ENCODE measurements at places on chromosomes 12 and 14. TPM values are rescaled to one million over a fixed set of nuclear protein-coding genes. Genes with fewer than 3 reads are reported as not detected.

The TBX3 gene
- total RNA-seq, result 0.81 TPM

The SMCO2 gene
- 0.13 TPM for total RNA-seq

The INHBC gene
- not detected for total RNA-seq

The IRF9 gene
- total RNA-seq, result 42.1 TPM

The FSCB gene
- total RNA-seq, result not detected

The IFNG gene
- total RNA-seq, result not detected

The TMEM30B gene
- 0.13 TPM for total RNA-seq

The OR6S1 gene
- not detected for total RNA-seq

The FIGNL2 gene
- total RNA-seq, result 0.18 TPM

The PLEKHH1 gene
- total RNA-seq, result 0.14 TPM

The TAS2R43 gene
- total RNA-seq, result 1.3 TPM

The ARID4A gene
- 9.4 TPM for total RNA-seq

The COCH gene
- 0.18 TPM for total RNA-seq

The JPH4 gene
- total RNA-seq, result not detected

The CFAP54 gene
- 26.2 TPM for total RNA-seq

The EIF2S3B gene
- 1.4 TPM for total RNA-seq

The BCL11B gene
- 0.14 TPM for total RNA-seq

The HNF1A gene
- total RNA-seq, result not detected

The SMOC1 gene
- 0.04 TPM for total RNA-seq

The TDP1 gene
- 39.2 TPM for total RNA-seq

The MYF5 gene
- total RNA-seq, result not detected

The TAS2R8 gene
- not detected for total RNA-seq

The RNF212B gene
- not detected for total RNA-seq

The GZMB gene
- total RNA-seq, result not detected

The RBMS2 gene
- total RNA-seq, result 25.7 TPM

The PDZRN4 gene
- total RNA-seq, result not detected

The NEMF gene
- total RNA-seq, result 46.1 TPM

The WNT5B gene
- total RNA-seq, result 0.14 TPM

The BATF gene
- total RNA-seq, result 1.4 TPM

The KRT3 gene
- total RNA-seq, result not detected

The VRTN gene
- not detected for total RNA-seq

The ITGB7 gene
- total RNA-seq, result 0.42 TPM

The CLEC4C gene
- not detected for total RNA-seq

The IFNG-AS1 gene
- not detected for total RNA-seq

The GRIP1 gene
- total RNA-seq, result not detected

The KRT75 gene
- total RNA-seq, result not detected

Data from pulmonary artery endothelial cell (primary cell).